Effector memory CD8-positive, alpha-beta T cell (primary cell): ENCODE measurements at places on chromosomes 12 and 14.
A peak's percentile ranks its signal among the peaks of the same experiment; 100 is the strongest.

- no peak for DNase-seq
Observed at GRCh38 chr14:31122098-31122611, 85.4 kb downstream of the HECTD1 start.

DNA sequence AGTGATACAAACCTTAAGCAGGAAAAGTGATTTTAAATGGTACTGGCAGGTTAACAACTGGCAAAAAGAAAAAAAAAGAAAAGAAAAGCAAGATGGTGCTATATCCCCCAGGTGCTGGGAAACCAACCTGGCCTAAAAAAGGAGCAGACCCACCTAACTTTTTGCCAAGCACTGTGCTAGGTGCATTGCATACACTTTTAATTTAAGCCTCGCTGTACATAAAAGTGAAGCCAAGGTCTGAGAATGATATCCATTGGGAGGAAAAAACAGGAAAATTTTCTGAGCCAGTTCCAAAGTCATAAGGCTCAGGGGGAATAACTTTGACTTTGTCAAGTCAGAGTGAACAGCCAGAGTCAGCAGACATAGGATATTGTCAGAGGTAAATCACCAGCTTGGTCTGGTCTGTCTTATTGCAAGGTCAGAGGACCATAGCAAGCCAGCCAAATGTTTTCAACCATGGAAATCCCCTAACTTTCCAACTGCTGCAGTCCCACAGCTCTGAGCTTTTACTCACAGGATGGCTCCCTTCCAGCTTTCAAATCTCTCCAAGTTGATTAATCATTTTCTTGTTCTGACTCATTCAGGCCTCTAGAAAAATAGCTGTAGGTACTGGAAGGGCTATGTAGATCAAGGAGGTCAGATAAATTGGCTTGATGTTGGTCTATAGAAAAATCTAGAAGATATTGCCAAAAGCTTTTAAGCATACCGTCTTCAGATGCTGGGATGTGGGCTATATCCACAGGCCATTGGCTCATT lies 412.9 kb downstream of the RAD51B start:
- no peak for DNase-seq

GRCh38 chr12:98669751-98670150 lies 24.7 kb downstream of the APAF1 start:
- DNase-seq = no peak

DNA sequence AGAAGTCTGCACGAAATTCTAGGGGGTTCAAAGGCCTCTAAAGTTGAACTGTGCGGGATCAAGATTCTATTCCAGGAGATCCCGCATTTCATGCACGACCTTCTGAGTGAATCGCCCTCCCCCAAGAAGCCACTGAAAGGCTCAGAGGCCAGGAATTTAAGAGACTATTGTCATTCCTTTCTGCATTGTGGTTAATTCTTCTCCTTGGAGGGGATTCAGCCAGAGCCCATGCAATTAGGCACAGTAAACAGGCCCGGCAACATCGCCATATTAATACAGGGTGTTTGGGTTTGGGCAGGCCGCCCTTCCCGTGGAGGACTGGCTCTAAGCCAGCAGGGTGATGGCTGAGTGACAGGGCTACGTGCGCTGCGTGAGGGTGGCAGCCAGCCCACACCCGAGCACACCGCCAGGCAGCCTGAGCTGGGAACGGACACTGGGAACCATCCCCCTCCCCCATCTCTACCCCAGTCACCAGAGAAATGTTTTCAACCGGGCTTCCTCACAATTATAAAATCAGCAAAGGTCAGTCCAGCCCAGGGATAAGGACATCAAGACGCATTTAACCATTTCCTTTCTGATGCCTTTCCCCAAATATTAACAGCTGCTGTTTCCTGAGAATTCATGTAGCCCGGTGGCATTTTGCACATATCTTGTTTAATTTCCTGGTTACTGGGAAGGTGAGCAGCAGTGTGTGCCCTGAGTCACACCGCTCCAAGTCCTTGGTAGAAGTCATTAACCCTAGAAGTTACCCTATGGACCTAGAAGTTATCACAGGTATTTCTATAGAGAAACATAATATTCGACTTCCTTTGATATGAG lies 12.5 kb downstream of the EGLN3 start:
- DNase-seq = no peak

GRCh38 chr12:108856428-108857157 lies 790 bp downstream of the SSH1 start:
- DNase-seq = peak; percentile 70

GRCh38 chr14:101225157-101226152 lies 321.9 kb upstream of the RTL1 start:
- no peak for DNase-seq

DNA sequence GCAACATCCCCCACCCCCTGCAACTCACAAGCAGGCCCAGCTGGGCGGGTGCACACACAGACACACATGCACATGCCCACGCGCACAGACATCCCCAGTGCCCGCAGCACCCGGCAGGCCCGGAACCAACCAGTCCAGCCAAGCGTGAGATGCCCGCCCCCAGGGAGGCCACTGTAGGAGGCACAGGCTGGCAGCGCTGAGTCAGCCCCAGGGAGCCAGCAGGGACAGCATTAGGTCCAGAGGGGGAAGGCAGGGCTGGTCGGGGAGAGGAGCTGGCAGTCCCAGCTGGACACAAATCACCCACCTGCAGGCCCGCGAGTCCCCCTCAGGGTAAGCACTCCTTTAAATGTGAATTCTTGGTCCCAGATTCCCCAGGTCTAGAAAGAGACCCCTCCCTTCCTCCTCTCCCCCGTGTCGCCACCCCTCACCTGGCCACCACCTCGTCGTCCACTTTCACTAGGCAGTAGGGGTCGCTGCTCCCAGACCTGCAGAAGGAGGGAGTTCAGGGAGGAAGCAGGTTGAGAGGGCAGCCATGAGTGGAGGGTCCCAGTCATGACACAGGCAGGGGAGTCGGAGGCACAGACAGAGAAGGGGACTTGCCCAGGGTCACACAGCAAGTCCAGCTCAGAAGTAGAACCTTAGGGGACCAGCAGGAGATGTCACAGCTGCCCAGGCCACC lies 5.0 kb downstream of the RASAL1 start:
- no peak for DNase-seq

DNA sequence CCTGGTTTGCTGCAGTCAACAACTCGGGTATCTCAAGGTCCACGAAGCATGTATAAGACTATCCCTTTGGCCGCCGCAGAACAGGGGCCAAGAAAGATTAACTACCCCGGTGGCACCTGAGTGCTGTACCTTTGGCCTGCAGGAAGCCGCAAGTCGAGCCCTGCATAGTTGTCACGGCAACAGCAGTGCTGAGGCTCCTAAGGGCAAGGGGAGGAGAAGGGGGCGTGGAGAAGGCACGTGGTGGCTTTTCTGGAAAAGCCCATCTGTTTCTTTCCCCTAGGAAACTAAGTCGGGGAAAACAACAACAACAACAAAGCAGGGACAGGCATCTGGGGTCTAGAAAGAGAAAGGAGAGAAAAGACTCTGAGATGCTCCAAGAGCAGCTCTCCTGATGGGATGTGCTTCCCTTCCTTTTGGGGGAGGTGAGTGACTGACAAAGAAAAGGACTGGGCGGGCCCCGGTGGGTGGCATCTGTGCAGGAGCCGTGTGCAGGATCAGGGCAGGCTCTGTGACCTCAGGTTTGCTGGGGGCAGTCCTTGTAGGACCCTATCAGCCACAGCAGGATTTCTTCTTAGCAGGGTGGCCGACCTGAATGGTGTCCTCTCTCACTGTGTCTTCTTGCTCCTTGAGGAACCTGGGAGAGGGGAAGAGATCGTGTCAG lies 123.9 kb downstream of the PRMT8 start:
- no peak for DNase-seq

DNA sequence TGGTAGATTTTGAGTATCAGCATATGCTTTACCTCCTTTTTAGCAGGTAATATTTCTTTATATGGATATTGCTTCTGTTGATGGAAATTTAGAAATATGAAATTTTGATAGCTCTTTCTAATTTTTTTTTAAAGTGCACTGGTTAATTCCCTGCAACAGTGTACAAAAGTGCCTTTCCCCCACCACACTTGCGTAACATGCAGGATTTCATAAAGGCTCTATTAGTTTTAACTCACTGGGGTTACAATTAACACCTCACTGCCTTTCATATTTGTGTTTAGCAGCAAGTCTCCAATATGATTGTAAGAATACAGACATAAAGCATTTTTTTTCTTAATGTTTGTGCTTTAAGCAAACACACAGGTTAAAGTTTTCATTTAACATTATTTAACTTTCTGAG lies 25.6 kb downstream of the MNAT1 start:
- no peak for DNase-seq

DNA sequence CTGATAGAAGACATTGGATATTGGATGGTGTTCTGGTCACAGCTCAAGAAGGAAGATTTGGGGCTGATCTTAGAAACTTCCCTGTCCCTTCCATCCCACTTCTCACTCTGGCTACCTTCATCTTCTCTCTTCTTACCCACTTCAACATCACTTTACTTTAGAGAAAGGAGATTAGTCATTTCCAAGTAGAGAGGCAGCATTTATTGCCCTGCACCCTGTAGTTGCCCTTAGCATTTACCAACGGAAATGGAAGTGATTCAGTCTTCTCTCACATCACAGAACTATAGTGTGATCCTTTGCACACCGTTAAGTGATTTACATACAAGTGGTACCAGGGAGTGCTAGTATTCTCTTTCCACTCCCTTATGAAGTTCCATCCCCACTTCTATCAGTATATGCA lies 52.4 kb downstream of the PHLDA1 start:
- peak; percentile 13 for DNase-seq

- DNase-seq = no peak
Observed at GRCh38 chr12:113186033-113186365, 478 bp downstream of the RITA1 start.

- DNase-seq = no peak
Observed at GRCh38 chr12:66247741-66248140, 54.6 kb upstream of the HELB start.

DNA sequence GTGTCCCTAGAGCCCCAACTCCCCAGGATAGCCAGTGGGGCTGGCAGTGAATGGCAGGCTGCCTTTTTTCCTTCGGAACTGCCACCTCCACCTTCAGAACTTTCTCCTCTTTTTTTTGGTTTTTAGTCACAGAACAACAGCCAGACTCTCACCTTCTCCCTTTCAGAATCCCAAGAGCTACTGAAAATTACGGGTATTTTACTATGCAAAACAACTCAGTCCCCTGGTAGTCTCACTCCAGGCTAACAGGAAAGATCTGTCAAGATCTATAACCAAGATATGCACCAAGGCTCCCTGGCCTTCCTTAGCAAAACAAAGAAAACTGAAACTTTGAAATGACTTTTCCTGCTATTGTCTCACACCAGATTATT lies 12.5 kb downstream of the PLEKHG6 start:
- no peak for DNase-seq

DNA sequence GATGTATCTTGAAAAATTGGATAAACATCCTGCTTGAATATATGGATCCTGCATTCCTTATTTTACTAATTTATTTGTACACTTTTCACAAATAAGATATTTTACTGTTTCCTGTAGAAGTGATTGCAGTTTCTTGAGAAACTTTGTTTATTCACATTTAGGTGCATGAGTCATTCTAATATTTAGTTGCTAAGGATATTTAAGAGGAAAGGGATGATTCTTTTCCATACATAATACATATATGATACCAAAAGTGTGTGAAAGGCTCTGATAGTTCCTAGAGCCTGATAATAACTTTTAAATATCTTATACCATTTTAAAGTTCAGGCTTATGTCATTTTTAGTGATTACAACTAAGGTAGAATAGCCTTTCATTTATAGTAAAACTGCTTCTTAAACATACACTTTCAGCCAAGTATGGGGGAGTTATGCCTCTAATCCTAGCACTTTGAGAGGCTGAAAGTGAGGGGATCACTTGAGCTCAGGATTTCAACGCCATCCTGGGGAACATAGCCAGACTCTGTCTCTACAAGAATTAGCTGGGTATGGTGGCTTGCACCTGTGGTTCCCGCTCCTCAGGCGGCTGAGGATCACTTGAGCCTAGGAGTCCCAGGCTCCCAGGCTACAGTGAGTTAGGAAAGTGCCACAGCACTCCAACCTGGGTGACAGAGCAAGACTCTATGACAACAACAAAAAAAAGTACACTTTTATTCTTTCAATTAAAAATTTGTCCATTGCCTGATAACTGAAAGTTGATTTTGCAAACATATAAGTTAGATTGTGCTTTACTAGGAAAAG lies 262.6 kb upstream of the LRIG3 start:
- no peak for DNase-seq

DNA sequence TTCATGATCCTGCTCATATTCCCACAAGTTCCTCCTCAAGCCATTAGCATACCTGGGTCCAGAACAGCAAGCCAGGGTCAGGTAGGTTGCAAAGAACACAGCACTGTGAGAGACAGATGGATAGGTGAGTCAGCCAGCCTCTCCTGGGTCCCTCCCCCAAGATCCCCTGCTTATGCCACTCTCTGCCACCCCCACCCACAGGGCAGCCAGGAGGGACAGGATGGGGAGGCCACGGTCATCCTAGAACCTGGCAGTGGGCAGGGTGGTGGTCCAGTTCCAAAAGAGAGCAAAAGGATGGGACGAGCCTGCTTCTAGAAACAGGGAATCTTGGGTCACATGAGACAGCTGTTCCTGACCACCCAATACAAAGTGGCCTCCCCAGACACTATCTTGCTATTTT lies 12.7 kb downstream of the FAIM2 start:
- no peak for DNase-seq

GRCh38 chr14:92937051-92937937 lies 14.3 kb downstream of the CHGA start:
- no peak for DNase-seq

- no peak for DNase-seq
Observed at GRCh38 chr14:68896132-68896531, 83.0 kb downstream of the ACTN1 start.

DNA sequence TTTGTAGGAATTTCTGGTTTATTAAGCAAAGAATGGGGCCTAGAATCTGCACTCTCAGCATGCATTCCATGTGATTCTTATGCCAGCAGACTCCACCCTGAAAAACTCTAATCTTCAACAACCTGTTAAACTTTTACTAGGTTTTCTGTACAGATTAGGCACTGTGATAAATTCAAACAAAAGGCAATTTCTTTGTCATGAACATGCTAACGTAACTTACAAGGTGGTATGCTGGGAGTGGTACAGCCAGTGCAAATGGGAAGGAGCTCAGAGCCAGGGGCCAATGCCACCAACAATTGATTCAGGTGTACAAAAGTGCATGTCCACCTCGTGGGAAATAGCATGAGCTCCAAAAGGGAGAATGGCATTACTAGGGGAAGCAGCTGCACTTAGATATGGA lies 83.0 kb downstream of the PPFIBP1 start:
- DNase-seq = no peak

- no peak for DNase-seq
Observed at GRCh38 chr12:105978686-105979085, 160.1 kb downstream of the NUAK1 start.

GRCh38 chr14:22926316-22926715 lies 2.9 kb downstream of the PRMT5 start:
- DNase-seq = no peak

DNA sequence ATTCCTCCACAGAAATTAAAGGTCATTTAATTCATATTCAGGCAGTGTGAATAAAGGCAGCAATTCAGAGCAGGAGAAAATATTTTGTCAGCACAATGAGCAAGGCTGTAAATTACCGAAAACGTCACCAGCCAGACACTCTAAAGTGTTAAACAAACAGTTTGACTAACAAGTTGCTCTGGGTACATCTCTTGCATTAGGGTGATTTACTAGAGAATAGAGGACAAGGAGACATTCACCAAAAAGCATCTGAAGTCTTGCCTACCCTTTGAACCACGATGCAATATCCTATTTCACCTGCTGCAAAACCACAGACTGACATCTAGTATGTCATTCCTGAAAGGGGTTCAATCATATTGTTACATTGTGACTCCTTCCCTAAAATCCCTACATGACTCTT lies 27.1 kb upstream of the GPHB5 start:
- DNase-seq = no peak
